CD4-positive, alpha-beta T cell treated with Interleukin-15 for 1 hour (primary cell): ENCODE measurements at places on chromosomes 5 and 9.

- DNase-seq = peak; percentile 17
These were observed 1.7 kb upstream of the LTC4S start for GRCh38 chr5:179791881-179792611.

DNA sequence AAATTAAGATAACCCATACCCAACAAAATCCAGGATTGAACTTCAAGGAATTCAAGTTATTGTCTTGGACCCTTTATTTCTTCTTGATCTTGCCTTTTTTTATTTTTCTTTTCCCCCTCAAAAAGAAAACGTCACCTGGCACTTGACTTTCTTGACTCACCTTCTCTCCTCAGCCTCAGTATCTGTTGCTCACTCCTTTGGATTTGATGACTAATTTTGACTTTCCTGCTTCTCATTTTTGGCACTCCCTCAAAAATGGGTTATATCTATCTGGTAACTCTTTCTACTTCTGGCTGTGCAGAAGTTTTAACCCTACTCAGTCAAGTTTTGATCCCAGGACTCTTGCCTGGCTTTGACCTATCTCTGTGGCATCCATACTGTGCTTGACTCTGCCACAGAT lies 66.6 kb upstream of the SPATA31D4 start:
- no peak for DNase-seq

GRCh38 chr9:97599314-97599846 lies 33.8 kb downstream of the TSTD2 start:
- no peak for DNase-seq

- no peak for DNase-seq
These were observed 33.3 kb upstream of the SH3PXD2B start for GRCh38 chr5:172487671-172488070.

DNA sequence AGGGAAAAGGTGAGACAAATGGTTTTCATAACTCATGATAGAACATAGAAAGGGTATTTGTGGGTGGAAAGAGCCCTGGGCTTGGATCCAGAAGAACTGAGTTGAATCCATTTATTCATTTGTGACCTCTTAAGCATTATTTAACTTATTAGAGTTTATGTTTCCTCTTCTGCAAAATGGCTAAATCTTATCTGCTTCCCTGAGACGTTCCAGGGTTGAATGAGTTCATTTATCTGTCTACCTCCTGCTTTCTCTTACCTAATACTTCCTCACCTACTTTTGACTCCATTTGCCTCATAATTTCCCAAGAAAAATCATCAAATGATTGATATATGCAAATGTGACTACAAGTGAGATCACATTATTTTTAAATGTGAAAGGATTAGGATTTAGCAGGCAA lies 152.7 kb upstream of the GAS1 start:
- no peak for DNase-seq

- no peak for DNase-seq
These were observed 15.9 kb downstream of the CMBL start for GRCh38 chr5:10291692-10292339.

GRCh38 chr5:156951359-156951758 lies 11.7 kb downstream of the TIMD4 start:
- peak; percentile 23 for DNase-seq

- DNase-seq = peak; percentile 30
These were observed 5.5 kb upstream of the AQP3 start for GRCh38 chr9:33452828-33453271.

- no peak for DNase-seq
These were observed 66.0 kb downstream of the PLAC8L1 start for GRCh38 chr5:146039420-146039819.
